ENCODE measurements at places on chromosomes 13 and 19.

GRCh38 chr19:9456018-9456689, 20.8 kb upstream of the ZNF266 start:
- DNase-seq: no peak

- peak; percentile 99 for DNase-seq
Measured at GRCh38 chr19:23249911-23250649, at the start of gene ZNF724. ZNF724 (minus strand) TSS chr19:23250394; CDS start chr19:23250242, 152 bp downstream.

- no peak for DNase-seq
Measured at GRCh38 chr13:31221057-31221456, 21.3 kb downstream of the B3GLCT start.

GRCh38 chr13:51252954-51253532, 30.8 kb downstream of the FAM124A start:
- no peak for DNase-seq

GRCh38 chr19:35901055-35901644, 810 bp upstream of the NFKBID start:
- no peak for DNase-seq

DNA sequence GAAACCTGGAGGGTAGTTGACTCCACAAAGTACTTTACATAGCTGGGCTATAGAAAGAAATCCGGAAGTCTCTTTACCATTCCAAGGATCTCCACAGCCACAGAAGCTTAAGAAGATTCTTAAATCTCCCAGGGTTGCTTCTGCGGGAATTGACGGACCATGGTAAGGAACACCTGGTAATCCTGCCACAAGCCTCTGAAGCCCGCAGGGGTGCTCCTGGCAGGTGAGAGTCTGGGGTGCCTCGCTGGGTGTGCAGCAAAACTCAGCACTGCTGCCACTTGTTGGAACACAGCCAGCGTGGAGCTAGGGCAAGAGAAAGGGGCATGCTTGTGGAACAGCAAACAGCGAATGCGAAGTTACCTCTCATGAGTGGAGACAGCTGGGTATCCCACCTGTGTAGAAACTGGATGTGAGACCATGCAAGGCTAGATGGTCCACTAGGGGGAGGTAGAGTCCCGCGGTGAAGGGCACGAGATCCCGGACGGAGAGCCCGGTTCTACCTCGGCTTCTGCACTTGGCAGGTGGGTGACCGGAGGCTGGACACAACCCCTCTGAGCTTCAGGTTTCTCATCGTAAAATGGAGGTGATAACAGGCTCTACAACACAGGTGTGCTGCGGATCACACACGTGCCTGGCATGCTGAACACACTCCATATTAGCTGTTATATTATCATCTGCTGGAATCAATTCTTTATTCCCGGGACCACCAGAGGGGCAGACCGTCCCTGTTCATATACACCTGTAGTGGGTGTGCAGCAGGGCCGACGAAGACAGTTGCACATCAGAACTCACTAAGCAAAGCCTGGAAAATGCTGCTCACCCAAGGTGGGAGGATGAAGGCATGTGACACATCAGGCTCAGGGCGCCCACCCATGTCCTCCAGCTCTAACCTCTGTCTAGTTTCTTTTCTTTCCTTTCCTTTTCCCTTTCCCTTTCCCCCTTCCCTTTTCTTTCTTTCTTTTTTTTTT, 24.1 kb upstream of the UBAC2 start:
- peak; percentile 87 for DNase-seq
